ENCODE measurements at places on chromosomes 4 and X. TPM values are rescaled to one million over a fixed set of nuclear protein-coding genes. Genes with fewer than 3 reads are reported as not detected.

GRCh38 chr4:168506014-168506413, 9.2 kb downstream of the PALLD start:
- no peak for DNase-seq
- H3K4me1 ChIP-seq, result no peaks in the 10 kb centered on the region
- H3K27ac ChIP-seq, result no peak overlapping the region
- no peak overlapping the region for H3K4me3 ChIP-seq
- no peaks in the 10 kb centered on the region for H3K27me3 ChIP-seq

NUDT10 gene
- total RNA-seq, result 0.94 TPM

DNA sequence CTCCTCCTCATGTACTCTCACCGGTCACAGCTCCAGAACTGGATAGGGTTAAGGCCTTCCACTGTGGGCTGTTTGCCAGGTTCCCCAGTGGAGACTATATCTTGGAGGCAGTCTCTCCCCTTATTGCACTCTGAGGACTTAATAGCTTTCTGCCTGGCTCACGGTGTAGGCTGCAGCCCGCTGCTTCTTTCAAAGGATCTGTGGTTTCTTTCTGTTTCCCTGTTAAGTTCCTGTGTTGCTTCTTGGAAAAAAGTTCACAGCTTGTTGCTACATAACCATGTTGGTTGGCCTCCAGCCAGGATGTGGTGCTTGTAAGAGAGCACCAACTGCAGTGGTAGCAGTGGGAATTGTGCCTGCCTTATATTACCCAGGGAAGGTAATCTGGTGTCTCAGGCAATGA, 24.9 kb upstream of the ZDHHC15 start:
- H3K4me3 ChIP-seq, result no peak overlapping the region
- DNase-seq, result peak; percentile 86
- no peaks in the 10 kb centered on the region for H3K36me3 ChIP-seq

DNA sequence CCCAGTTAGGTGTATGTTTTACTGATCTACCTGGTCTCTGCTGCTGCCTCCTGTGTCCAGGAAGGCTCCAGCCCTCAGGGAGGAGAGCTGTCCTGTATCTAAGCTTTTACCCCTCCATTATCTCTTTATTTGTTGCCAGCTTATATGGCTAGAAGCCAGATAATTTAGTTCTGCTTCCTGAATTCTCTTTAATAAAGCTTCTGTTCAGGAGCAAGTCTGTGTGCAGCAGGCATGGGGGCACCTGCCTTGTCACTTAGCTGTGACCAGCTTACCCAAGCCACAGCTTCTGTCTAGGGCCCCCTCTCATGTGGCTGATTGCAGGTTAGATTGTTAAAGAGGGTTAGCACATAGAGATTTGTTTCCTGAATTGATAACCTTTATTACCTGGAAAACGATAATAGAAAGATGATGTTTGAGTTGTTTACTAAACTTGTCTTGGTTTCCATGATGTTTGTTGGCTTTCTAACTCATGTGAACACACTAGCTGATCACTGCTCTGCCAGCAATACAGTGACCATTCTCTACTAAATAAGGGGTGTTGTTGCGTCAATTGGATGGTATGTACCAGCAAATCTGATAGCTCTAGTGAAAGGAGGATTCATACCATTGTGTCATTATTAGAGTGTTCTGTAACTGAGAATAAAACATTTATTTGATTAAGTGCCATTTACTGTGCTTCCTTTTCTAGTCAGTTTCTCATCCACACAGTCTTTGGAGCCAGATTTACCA, 189.8 kb upstream of the ANK2 start:
- no peaks in the 10 kb centered on the region for H3K27me3 ChIP-seq
- no peaks in the 10 kb centered on the region for H3K4me1 ChIP-seq

DNA sequence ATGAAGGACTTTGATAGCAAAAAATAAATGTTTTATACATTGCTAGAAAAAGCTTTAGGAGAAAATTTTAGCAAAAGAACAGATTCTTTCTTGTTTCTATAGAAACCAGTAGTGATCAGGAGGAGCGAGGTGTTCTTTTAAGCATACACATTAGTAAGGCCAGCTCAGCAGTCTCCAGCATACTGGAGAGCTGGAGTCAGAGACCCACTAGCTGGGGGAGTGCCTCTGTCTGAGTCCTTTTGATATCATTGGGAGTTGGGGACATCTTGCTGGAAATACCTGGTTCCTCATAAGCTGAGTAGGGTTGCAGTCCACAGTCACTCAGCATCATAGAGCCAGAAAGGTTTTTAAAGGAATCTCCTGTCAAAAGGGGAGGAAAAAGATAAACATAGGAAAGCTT, 67.4 kb downstream of the AFF2 start:
- H3K27ac ChIP-seq, result no peak overlapping the region
- H3K27me3 ChIP-seq, result no peaks in the 10 kb centered on the region
- no peak overlapping the region for H3K4me3 ChIP-seq
- no peaks in the 10 kb centered on the region for H3K36me3 ChIP-seq

GRCh38 chrX:33252306-33252825, 41.0 kb upstream of the DMD start:
- DNase-seq, result no peak
- no peak overlapping the region for H3K27ac ChIP-seq
- H3K36me3 ChIP-seq, result no peaks in the 10 kb centered on the region
- H3K27me3 ChIP-seq, result no peaks in the 10 kb centered on the region
